ENCODE measurements at places on chromosomes 12 and 14. TPM values are rescaled to one million over a fixed set of nuclear protein-coding genes. Genes with fewer than 3 reads are reported as not detected.

SLC7A7 gene
- total RNA-seq = 6.9 TPM

ZNF891 gene
- total RNA-seq = 0.98 TPM

SLC4A8 gene
- total RNA-seq = 2.5 TPM

GLT1D1 gene
- not detected for total RNA-seq

RTL1 gene
- total RNA-seq = not detected

P2RX7 gene
- 3.6 TPM for total RNA-seq

AGAP2 gene
- 0.29 TPM for total RNA-seq

NOVA1 gene
- total RNA-seq = 1.3 TPM

BEGAIN gene
- total RNA-seq = 0.10 TPM

KCNMB4 gene
- total RNA-seq = 0.65 TPM

AHNAK2 gene
- total RNA-seq = 76.0 TPM

SYT1 gene
- 2.9 TPM for total RNA-seq

ACSM4 gene
- total RNA-seq = not detected

APOLD1 gene
- total RNA-seq = 31.8 TPM
